ENCODE measurements at places on chromosomes 5 and 9. TPM values are rescaled to one million over a fixed set of nuclear protein-coding genes. Genes with fewer than 3 reads are reported as not detected.

- DNase-seq, result peak; percentile 50
Observed at GRCh38 chr5:371811-372555, 50.5 kb downstream of the AHRR start.

GRCh38 chr5:77957081-77957480 is 180.9 kb upstream of the TBCA start:
- no peak for DNase-seq

The SAPCD2 gene
- 0.22 TPM for total RNA-seq

GRCh38 chr9:33737811-33738606 is 57.4 kb upstream of the PRSS3 start:
- DNase-seq, result no peak

DNA sequence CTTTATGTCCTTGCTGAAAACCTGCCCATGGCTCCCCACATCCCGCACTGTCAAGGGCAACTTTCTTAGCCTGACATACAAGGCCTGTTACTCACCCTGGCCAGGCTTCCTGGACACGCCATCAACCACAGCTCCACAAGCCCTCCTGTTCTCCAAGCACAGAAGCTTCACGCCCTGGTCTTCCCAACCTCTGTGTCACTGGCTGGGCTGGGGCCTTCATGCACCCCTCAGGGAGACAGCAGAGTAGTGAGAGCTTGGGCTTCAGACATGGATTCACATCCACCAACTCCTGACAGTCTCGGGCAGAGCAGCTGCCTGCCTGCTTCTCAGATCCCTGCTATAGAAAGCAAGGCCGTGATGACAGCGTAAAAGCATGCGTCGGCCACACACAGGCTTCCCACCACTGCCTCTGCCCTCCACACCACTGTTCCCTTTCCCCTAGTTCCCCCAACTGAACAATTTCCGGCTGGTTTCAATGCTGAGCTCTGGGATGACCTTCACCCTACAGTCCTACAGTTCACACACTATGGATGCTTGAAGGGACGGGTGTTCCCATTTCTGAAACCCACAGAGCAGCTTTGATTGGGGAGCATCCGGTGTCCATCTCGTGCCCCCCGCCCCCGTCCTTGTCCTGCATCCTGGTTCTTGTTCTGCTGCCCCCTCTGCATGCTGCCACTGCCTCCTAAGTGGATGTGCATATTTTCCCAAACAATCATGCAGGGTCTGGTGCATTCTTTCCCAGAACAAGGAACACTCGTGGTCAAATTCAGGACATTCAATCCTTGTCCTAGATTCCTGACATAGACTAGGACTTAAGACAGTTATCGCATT is 33.4 kb upstream of the ADAMTS2 start:
- DNase-seq, result no peak

GRCh38 chr5:133983674-133984073 is 15.2 kb upstream of the C5orf15 start:
- DNase-seq, result no peak

DNA sequence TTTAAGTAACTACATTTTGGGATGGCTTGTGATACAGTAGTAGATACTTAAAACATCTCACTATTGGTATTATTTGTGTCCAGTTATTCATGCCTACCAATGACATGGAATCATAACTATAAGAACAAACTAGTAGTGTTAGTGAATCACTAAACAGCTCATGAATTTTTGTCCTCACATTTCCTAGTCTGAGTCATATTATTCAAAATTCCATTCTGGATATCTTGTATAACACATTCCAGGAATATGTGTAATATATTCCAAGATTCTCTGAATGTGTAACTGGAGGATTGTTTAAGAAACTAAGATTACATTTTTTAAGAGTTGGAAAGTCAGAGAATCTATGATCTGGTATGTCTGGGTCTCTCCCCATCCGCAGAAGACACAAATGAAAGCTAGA is 565.3 kb upstream of the ZNF608 start:
- DNase-seq, result no peak

The PCDHAC2 gene
- 0.30 TPM for total RNA-seq

- DNase-seq, result no peak
Observed at GRCh38 chr5:78545406-78545805, 103.2 kb downstream of the LHFPL2 start.

The HTR1A gene
- not detected for total RNA-seq

GRCh38 chr5:34534523-34535103 is 121.5 kb upstream of the RAI14 start:
- DNase-seq, result no peak

- no peak for DNase-seq
Observed at GRCh38 chr9:22114956-22115355, 105.9 kb upstream of the CDKN2B start.

DNA sequence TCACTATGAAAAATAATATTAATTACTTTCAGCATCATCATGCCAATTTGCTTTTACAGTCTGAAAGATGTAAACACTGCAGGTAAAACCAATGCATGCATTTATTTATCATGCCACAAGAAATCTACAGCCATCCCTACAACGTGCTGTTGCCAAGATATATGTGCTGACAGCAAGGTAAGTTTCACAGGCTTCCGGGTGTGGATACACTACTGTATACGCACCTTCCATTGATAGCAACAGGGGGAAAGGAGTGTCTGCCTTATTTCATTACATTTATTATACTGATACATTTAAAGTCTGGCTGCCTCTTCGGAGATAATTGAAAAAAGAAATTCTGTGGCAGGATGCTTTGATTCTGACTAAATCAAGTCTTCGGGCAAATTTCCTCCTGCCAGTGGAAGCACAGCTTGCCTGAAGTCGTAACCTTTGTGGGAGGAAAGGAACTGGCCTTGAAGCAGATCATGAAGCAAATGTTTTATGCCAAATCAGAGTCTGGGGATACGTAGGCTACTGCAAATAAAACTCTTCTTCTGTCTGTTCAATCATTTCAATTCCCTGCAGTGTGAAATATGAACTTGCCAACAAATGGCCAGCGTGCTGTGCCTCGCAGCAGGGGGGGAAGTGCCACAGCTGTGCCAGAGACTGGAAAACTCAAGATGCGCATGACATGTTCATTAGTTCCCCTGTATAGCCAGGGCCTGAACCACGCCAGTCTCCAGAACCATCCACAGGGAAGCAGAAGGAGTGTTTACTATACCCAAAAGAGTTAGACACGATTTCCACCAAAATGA is 268.1 kb downstream of the EFNA5 start:
- DNase-seq, result no peak

- DNase-seq, result no peak
Observed at GRCh38 chr5:144142139-144142823, 28.2 kb downstream of the YIPF5 start.

GRCh38 chr9:92147030-92147851 is 32.0 kb upstream of the SPTLC1 start:
- DNase-seq, result no peak

The LHX3 gene
- total RNA-seq, result not detected

DNA sequence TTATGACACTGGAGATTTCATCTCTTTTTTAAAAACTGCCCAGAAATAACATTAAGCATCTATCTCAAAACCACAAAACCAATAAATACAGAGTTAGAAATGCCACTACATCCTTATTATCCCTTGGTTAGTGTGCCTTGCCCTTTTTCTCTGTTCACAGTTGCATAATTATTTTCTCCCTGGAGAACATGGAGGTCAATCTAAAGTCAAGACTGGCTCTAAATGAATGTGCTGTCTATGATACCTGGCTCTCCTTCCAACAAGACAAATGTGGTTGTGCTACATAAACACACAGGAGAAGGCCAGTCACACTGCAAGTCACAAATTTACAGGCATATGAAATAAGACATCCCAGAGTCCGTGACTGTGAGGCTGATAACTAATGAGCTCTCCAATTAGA is 2.8 kb downstream of the FBN2 start:
- DNase-seq, result no peak

GRCh38 chr5:64971513-64971912 is 202.8 kb downstream of the CWC27 start:
- DNase-seq, result no peak

DNA sequence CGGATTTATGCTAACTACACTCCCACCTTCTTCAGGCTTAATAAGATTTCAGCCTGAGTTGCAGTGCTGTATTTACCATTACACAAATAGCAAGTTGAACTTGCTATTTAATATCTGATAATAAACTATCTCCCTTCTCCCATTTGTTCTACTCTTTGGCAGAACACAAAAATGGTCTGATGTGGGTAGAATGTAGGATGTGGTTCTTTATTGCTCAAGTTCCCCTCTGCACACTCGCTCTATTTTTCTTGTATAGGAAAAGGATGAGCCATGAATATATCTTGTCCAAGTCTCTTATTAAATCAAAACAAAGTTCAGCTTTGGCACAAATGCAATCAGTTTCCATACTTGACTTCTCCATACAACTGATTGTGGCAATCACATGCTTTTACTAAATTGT is 37.2 kb upstream of the KIF2A start:
- DNase-seq, result no peak

DNA sequence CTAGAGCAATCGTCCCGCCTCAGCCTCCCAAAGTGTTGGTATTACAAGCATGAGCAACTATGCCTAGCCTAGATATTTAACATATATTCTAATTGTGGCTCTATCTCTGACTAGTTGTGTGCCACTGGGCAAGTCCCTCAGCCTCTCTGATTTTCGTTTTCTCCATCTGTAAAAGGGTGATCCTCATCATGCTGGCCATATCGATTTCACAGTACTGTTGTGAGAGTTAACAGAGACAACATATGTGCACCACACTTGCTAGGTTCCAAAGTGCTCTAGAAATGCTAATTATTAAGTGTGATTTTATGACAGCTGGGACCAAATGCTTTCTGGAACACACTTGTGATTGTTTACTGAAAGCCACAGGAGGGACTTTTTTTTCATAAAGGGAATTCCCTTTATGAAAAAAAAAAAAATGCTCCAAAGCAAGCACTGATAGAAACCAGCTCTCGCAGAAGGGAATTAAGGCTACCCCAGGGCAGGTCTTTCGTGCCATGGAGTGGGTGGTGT is 78.5 kb upstream of the EPB41L4B start:
- no peak for DNase-seq

DNA sequence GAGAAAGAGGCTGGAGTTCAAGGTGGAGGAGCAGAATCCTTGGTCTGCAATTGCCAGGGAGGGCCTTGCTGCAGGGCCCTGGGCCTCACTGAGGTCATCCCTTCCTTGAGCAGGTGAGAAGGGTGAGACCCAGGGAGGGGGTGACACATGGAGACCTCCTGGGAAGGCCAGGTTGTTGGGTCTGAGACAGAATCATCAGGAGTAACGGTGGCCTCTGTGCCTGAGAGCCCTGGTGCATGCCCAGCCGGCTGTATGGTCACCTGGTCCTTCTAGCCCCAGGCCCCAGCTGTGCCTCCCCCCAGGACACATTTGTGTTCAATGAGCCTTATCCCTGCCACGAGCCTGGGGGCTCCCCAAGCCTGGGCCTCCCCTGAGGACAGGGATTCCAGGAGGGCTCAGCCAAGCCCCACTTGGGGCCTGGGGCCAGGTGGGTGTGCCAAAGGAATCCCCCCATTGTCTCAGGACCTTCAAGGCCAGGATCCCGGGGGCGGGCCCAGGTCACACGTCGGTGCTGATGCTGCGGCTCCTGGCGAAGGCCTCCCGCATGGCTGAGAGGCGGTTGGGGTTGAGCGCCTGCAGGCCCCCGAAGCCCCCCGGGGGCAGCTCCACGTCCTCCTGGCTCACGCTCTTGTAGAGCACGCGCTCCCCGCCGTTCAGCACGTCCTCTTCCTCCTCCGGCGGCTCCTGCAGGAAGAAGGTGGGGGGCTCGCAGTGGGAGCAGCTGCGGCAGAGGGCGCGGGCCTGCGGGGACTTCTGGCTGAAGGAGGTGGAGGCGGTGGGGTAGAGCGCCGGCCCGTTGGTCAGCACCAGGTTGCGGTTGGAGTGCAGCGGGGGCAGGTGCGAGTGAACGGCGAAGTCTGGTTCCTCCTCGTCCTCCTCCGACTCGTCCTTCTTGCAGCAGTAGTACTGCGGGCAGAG is 30.4 kb downstream of the FAM163B start:
- peak; percentile 76 for DNase-seq

- no peak for DNase-seq
Observed at GRCh38 chr9:109599711-109600110, 101.6 kb upstream of the PTPN3 start.

The IFNB1 gene
- total RNA-seq, result not detected

- no peak for DNase-seq
Observed at GRCh38 chr9:3931996-3932906, 367.6 kb downstream of the GLIS3 start.

- DNase-seq, result no peak
Observed at GRCh38 chr9:104833696-104834095, 69.8 kb downstream of the NIPSNAP3B start.

GRCh38 chr9:21764846-21765245 is 37.6 kb upstream of the MTAP start:
- DNase-seq, result no peak

The LCP2 gene
- total RNA-seq, result 6.7 TPM

- DNase-seq, result no peak
Observed at GRCh38 chr5:79464695-79465332, 49.1 kb downstream of the HOMER1 start.

The PCDHA4 gene
- total RNA-seq, result 0.08 TPM

DNA sequence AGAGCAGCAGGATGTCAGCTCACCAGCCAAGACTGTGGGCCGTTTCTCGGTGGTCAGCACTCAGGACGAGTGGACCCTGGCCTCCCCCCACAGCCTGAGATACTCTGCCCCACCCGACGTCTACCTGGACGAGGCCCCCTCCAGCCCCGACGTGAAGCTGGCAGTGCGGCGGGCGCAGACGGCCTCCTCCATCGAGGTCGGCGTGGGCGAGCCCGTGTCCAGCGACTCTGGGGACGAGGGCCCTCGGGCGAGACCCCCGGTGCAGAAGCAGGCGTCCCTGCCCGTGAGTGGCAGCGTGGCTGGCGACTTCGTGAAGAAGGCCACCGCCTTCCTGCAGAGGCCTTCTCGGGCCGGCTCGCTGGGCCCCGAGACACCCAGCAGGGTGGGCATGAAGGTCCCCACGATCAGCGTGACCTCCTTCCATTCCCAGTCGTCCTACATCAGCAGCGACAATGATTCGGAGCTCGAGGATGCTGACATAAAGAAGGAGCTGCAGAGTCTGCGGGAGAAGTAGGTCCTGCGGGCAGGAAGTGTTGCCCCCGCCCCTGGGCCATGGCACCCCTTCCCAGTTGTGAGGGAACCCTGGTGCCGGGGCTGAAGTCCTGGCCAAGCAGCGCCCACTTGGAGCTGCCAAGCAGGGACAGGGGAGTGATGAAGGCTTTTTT is 108.9 kb downstream of the WNK2 start:
- peak; percentile 64 for DNase-seq

The LECT2 gene
- total RNA-seq, result not detected

DNA sequence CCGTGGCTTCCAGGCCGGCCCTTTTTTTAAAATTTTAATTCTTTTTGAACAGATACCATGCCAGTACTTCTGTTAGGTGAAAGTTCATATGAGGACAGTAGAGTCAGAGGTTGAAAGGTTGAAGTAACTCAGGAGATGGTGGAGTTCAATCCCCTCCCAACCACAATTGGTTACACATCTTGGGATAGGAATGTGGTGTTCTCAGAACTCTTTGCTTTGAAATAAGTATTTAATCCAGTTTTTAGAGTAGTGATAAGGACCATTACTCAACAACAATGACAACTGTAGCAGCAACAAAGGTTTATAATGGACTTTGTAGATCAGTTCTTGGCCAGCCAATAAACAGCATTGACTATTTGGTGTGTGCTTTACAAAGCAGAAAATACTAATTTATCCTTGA is 116.0 kb downstream of the ARHGAP26 start:
- no peak for DNase-seq

The CERCAM gene
- total RNA-seq, result 7.8 TPM

The OTP gene
- total RNA-seq, result not detected

Measured in Right ventricle myocardium inferior (tissue), 1 donor.